ENCODE measurements at places on chromosomes 1 and 21.

GRCh38 chr21:16942703-16943102 is 570.1 kb upstream of the CXADR start:
- DNase-seq: no peak

DNA sequence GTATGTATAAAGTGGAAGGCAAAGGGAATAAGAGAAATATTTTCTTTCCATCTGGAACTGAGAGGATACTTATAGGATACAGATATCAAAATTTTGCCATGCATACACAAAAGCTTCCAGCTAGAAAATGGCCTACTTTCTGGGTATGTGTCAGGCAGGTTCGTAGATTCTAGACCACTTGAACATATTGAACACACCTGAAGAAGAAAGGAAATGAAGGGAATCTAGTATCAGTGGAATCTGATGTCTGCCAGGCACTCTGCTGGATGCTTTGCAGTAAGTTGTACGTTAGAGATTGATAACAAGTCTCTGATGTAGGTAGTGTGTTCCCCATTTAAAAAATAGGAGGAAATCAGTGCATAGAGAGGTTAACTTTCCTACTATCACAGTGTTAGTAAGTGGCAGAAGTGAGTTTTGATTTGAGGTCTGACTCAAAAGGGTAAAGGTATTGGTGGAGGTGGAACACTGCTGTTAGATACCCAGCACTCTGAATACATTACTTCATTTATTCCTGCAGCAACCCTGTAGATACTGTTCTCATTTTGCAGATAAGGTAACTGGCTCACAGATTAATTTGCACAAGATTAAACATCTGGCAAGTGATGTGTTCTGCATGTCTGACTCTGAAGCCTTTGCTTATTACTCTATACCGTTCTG is 3.0 kb downstream of the CAMSAP2 start:
- DNase-seq: no peak

- DNase-seq: no peak
Measured at GRCh38 chr1:78032996-78033796, 12.6 kb upstream of the GIPC2 start.

DNA sequence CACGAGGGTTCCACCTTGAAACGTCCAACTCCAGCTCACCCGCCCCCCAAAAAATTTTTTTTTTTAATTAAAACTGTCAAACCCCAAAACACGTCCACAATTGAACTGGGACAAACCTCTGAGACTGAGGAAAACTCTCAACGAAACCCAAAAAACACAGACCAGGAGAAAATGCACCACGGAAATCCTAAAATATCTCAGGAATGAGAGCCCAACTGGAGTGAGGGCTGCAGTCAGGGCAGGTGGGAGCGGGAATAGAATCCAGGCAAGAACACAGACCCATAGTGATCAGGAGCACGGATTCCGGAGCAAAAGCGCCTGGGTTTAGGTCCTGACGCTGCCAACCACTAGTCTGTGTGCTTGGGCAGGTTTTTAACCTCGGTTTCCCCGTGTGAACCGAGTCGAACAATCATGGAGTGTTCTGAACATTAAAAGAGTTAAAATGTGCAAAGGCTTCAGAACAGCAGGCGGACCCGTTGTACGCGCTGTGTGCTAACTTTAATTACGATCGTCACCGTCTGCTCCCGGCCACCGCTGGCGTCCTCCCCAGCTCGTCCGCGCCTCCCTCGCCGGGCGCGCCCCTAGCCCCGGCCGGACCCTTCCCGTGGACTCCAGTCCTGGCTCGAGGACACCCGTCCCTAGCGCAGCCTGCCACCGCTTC is 624 bp downstream of the ARHGAP29 start:
- DNase-seq: peak; percentile 51

DNA sequence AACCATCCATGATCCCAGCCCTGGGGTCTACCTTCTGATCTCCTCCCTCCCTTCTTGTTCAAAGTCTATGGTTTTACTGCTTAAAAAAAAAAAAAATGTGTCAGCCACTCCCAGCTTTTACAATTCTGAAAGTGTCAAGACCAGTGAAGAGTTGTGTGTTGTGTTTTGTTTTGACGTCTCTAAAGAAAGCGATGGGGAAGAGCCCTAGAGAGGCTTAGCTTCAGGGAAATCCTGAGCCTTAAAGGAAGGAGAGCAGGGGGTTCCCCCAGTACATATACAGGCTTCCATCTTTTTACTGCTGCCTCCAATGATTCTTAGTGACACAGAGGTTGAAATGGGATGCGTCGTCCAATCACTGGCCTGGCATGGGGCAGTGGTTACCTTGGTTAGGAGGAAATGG is 13.9 kb upstream of the FMOD start:
- DNase-seq: no peak

DNA sequence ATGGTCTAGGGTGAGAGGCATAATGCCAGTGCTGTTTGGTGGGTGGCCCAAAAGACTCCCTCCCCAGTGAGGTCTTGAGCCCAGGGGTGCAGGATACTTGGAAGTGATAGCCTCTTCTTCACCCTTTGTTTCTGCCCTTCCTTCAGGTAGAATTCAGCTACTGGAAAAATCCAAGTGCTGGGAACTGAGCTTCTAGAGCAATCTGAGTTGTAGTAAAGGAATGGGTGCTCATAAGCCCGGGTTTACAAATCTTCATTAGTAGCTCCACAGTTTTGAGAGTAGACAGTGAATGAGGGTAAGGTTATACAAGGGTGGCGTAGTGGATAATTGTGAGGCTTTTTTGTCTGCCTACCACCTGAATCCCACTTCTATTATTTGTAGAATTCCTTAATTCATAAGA is 29.2 kb upstream of the CD84 start:
- DNase-seq: no peak

DNA sequence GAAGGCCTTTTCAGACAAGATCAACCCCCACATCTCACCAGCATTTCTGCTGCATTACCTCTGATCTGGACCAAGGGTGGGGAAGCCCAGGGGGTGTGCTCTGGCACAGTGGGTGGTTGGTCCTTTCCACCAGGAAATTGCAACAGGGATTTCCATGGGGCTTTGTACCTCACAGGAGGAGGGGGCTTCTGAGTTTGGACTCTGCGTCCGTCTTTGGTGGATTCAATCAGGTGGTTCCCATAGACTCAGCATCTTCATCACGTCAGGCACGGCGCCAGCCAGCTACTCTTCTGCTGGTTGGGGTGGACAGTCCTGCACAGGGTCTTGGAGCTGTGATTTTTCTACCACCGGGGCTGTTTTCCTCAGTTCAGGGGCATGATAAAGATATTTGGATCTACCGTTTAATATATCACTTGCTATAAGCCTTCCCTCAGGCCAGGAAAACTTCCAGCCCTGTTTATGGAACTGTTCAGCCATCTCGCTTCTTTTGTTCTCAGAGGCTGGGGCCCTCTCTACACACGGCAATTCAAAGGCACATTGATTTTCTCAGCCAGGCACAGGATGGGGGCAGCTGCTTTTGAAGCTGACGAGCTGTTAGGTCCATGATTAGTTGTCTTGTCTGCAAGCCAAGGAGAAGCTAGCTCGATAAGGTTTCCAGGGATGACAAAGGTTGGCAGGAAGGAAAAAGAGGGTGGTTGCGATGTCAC is 467.3 kb downstream of the CAMTA1 start:
- no peak for DNase-seq

GRCh38 chr1:67850611-67851075 is 17.4 kb upstream of the GNG12 start:
- no peak for DNase-seq

DNA sequence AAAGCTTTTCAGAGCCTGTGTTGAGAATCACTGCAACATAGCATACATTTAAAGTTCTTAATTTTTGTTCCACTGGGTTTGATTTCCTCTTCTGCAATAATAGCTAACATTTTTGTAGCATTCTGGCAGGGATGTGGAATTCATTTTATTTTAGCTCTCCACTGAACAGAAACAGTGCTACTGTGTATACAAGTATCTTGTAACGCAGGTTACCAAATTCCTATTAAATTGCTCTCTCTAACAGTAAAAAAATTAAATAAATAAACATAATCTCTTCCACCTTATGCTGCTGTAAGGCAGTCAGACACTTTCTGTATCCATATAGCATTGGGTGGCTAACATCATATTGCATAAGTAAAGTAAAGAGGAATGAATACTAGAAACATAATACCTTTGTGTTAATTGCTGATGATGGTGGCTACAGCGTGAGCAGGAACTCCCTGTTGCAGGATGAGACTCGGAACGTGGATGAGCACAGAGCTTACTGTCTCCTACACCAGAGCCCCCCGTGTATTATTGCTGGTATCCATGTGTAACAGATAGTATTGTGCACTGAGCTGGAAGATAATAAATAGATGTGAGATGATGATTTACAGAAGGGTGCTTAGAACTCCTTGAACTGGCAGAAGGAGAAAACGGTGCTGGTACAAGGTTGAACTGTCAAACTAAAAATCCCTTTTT is 276.9 kb upstream of the SNX7 start:
- no peak for DNase-seq

- no peak for DNase-seq
Measured at GRCh38 chr21:32427958-32428623, 15.6 kb downstream of the EVA1C start.

DNA sequence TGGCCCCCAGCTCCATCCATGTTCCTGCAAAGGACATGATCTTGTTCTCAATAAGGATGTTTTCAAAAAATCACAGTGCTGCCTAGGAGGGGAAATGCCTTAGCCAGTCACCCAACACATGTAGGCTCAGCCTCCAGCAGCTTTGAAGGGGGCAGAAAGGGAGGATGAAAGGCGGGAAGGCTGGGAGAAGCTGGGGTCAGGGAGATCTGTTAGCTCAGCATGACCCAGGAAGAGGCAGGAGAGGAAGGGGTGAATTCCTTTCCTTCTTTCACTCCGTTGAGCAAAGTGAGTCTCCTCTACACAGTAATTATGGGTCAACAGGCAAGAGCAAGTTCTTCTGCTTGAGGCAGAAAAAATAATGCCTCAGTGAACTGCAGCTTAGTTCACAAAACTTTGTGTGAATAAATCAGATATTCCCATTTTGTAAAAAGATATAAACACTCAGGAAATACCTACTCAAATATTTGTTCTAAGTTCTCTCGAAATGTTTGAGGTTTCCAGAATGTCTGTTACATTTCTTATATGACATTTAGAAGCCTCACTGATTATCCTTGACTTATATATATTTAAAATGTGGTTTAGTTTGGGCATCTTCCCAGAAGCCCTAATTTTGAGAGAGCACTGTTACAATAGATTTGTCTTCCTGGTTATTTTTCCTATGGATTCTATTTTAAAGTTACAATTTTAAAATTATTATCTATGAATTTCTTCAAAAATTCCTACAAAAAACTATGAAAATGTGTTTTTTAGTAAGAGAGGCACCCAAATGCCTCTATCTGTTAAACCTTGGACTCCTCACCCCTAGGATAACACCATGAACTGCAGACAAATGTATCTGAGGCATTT is 116.8 kb downstream of the KCNJ6 start:
- DNase-seq: no peak

GRCh38 chr1:179313004-179313403 is 19.4 kb downstream of the SOAT1 start:
- DNase-seq: no peak

- peak; percentile 77 for DNase-seq
Measured at GRCh38 chr1:63674238-63674864, 81.1 kb downstream of the PGM1 start.

GRCh38 chr21:46550116-46550941 is 54.6 kb downstream of the S100B start:
- DNase-seq: no peak

- DNase-seq: no peak
Measured at GRCh38 chr1:53654216-53655210, 84.5 kb downstream of the GLIS1 start.

- DNase-seq: no peak
Measured at GRCh38 chr1:4029376-4029775, 129.3 kb upstream of the C1orf174 start.

- no peak for DNase-seq
Measured at GRCh38 chr1:10494418-10494753, 19.6 kb downstream of the PEX14 start.

DNA sequence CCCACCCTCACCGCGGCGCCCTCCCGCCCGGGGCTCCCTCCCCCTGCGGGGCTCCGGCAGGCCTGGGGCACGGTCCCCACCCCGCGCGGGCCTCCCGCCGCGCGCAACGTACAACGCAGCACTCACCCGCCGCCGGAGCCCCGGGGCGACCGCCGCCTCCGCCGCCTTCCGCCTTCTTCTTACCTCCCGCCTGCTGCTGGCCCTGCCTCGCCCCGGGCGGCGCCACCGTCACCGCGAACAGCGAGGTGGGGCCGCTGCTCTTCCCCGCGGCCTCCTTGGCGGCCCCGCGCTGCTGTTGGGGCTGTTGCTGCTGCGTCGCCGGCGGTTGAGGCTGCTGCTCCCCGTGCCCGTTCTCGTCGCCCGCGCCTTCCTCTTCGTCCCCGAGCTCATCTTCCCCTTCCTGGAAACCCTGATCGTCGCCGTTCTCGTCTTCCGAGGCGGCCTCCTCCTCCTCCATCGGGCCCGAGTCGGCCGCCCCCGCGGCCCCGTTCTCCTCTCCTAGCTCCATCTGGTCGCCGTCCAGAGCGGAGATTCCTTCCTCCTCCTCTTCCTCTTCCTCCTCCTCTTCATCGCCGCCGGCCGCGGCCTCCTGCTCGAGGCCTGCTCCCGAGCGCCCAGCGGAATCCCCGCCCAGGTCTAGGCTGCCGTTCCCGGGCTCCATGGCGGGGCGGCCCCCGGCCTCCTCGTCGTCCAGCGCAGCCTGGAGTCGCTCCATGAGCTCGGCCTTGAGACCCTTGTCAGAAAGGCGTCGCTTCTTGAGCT is 671 bp downstream of the HNRNPU start:
- no peak for DNase-seq

GRCh38 chr1:74571891-74572290 is 59.5 kb upstream of the LRRC53 start:
- no peak for DNase-seq

DNA sequence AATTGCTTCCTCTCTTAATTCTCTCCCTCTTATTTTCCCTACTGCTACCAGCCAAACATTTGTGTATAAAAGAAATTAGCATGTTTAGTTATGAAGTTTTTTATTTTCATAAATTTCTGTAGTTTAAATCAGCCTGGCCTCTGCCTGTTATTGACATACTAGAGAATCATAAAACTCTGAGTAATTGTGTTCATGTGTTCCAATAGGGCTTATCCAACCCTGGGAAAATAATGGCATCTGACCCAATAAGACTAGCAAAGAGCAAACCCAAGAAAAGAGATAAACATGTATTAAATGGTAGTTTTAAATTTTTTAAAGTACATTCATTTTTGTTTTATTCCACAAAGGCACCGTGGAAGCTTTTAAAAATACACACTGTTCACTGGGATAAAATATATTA is 404.3 kb downstream of the HLX start:
- DNase-seq: no peak

DNA sequence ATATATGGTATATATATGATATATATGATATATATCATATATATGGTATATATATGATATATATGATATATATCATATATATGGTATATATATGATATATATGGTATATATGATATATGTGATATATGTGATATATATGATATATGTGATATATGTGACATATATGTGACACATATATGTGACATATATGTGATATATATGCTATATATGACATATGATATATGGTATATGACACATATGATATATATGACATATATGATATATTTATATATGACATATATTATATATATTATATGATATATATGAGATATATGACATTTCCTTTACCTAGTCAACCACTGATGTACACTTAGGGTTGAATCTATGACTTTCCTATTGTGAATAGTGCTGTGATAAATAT is 36.1 kb upstream of the EEIG2 start:
- DNase-seq: no peak
